ENCODE measurements at places on chromosomes 3 and 15.

DNA sequence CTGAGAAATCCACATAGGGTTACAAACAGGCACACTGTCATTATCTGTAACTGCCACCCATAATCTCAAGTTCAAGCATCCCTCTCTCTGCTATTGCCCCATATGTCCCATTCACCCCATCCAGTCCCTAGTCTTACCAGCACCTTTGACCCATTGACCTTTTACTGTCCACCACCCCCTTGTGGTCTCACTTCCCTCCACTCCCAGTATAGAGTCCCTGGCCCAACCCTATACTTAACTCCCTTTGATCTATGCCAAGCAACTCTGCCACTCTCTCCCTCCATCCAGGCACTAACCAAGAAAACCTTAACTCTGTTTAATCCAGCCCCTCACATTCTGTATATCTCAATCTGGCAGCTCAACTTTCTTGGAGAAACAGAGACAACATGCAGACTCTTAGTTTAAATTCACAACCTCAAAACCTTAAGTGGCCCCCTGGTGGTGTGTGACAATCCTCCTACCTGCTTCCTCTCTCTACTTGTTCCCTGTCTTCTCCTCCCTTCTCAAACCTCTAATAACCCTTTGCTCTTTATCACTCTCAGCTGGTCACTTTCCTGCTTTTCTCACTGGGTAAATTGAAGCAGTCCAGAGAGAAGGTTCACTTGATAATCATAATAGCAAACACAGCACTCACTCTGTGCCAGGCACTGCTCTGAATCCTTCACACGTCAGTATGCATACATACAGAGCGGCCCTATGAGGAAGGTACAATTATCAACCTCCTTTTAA is 162.7 kb downstream of the STT3B start:
- DNase-seq: no peak

DNA sequence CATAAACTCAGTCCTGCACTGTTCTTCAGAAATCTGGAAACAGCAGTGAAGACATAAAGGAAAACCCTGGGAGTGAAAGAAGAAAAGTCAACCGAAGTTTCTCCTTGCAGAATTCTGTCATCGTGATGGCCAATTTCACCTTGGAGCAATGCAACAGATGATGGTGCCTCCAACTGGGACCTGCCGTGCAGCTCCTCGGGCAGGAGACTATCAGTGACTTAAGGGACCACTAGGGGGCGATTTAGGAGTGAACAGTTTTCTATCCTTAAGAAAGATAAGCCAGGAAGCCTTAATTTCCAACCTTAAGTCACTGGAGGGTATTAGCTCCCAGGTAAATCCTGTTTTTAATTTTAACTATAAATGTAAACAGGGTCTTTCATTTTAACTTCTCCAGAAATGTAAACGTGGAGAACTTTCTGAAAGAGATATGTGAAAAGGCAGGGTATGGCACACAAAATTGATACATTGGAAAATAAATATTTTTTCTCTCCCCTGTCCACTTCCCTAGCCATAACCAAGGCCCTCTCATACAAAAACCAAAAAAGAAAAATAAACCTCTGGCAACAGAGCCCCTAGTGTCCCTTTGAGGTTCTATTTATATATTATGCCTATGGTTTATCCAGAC is 116.3 kb downstream of the PDZRN3 start:
- no peak for DNase-seq

DNA sequence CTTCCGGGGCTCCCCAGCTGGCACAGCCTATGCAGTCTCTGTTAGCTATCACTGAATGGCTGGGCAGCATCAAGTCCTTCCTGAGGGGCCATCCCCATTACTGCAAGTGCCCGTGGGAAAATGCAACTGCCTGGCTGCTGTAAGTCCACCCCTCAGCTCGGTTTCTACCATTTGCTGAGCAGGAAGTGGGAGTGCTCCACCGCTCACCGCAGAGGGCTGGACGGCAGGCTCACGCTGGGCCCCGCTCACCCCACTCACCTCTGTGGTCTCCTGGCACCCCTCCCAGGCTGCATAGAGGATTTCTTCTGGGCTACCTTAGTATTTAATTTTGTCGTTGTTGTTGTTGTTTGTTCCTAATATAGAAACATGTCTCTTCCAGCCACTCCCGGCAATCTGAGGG is 270.2 kb downstream of the PLCL2 start:
- DNase-seq: no peak

GRCh38 chr3:132034486-132035464 is at the start of gene CPNE4:
Gene CPNE4 (minus strand): TSS chr3:132035014.
- peak; percentile 2 for DNase-seq

DNA sequence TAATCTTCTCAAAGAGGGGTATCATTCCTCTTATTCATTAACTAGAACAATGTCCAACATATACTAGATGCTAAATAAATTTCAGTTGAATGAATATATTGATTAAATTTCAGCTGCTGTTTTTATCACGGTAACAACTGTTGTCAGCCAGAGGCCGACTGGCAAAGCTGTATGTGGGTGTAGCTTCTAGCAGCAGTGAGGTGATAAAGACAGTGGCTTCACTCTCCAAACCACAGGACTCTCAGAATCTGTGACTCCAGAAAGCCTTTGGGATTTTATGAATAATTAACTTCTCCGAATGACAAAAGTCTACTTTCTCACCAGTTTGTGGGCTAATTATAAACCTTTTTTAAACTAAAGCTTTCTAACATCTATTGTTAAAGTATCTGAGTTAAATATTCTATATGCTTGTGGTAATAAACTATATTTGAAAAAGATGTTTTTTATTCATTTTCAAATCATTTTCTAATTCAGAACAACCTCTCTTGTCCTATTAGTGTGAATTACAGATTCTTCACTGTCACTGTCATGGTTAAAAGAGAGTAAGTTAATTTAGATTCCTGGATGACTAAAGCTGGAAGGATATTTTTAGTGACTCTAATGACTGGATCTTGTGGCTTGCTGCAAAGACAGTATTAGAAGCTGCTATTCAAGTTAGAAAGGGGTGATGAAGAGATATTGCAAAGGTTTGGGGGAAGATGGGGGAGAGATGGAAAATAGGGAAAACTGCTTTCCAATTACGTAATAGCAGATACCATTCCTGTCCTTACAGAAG is 796.4 kb upstream of the ARPP21 start:
- DNase-seq: no peak

DNA sequence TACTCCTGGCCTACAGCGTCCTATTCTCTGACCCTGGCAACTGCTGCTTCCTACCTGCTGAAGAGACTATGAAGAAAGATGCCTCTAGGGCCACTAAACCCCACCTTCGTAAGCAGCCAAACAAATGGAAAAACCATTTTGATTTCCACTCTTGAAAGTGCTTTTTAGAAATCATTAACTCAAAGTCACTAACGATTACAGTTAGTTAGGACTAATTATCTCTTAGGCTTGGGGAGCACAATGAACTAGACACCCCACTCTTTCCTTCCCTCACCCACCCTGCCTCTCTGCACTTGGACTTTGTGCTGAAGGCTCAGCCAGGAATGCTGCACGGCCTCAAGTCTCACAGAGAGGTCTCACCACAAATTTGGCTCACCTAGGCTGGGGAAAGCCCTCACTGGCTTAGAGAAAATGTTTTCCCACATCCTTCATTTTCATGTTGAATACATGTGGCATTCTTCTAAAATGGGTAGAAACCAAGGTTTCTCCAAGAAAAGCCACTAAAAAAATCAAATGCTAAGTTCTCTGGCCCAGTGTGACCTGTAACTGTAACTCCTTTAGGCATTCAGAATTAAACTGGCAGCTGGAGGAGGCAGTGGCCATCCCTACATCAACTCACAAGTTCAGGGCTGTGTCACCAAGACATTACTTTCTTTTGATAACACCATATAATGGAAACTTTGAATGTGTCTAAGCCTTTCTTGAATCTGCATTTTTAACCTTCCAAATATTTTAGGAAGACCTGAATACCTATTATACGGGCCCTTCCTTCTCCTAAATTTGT is 47.1 kb downstream of the NPTN start:
- DNase-seq: no peak

GRCh38 chr3:194095464-194095863 is 40.5 kb upstream of the HES1 start:
- no peak for DNase-seq

DNA sequence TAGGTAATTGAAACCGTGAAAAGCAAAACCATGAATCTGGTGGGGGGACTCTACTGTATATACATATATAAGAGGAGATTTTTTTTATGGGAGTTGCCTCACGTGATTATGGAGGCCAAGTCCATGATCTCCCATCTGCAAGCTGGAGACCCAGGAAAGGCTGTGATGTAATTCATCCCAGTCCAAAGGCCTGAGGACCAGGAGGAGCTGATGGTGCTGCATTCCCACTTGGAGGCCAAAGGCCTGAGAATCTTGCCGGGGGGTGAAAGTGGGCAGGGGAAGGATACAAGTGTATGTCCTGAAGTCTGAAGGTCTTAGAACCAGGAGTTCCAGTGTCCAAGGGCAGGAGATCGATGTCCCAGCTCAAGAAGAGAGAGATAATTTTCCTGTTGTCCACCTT is 37.1 kb upstream of the CEMIP start:
- DNase-seq: no peak

DNA sequence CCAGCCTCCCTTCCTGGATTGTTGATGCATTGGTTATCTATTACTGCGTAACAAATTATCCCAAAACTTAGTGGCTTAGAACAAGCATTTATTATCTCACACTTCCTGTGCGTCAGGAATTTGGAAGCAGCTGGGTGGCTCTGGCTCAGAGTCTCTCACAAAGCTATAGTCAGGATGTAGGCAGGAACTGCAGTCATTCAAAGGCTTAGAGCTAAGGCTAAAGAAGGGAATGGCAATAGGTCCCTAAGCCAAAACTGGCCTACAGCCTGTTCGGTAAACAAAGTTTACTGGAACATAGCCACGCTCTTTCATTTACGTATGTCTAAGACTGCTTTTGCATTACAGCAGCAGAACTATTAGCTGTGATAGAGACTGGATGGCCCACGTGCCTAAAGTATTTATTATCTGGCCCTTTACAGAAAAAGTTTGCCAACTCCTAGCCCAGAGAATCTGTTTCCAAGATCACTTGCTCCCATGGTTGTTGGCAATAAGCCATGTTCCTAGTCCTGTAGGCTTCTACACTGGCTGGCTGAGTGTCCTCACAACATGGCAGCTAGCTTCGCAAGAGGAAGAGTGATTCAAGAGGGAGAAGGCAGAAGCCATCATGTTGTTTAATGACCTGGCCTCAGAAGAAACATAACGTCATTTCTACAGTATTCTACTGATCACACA is 132.4 kb downstream of the SNRK start:
- no peak for DNase-seq

DNA sequence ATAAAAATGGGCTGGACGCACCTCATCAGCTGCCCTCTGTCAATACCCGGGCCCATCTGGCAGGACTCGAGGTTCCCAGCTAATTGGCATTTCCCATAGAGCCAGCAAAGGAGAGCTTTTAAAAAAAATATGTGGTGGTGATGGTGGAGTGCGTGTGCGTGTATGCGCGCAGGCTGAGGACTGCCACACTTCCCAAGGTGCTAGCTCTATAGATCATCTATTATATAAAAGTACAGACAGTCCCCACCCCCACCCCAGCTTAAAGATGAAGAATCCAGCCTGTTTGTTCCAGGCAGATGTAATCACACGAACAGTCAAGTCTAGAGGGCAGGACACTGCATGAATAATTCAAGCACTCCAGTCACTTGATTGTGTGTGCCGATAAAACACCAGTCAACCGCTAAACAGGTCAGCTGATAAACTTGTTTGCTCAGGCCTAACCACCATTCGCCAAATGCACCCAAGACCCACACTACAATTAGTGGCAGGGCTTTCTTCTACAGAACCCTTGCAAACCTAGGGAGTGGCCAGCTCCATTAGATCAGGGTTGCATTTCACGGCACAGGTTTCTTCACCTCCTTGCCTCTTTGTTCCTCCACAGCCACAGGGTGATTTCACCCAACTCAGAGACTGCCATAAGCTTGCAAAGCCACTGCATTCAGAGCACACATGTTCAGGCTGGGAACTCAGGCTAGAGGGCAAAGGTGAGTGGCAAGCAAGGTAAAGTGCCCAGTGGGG is 5.8 kb downstream of the TLE3 start:
- DNase-seq: no peak

- no peak for DNase-seq
These were observed 40.3 kb upstream of the NDUFB4 start for GRCh38 chr3:120555657-120556509.

- no peak for DNase-seq
These were observed 31.0 kb downstream of the CPN2 start for GRCh38 chr3:194320100-194320499.

- no peak for DNase-seq
These were observed 42.0 kb upstream of the CGNL1 start for GRCh38 chr15:57334257-57334656.

DNA sequence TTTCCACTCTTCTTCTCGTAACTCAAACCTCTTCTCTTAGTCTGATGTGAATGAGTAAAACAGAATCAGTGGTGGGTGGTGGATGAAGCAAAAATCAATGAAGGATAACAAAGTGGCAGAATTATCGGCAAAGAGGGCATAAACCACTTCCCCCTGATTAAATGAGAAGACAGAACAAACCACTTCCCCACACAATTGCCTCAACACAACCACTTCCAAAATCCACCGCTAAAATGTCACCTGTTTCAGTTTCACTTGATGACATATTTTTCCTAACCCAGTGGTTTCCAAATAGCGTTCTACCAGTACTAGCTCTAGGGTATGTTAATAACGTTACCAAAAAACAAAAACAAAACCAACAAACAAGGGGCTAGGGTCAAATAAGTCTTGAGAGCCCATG is 478.7 kb upstream of the WNT5A start:
- DNase-seq: no peak

DNA sequence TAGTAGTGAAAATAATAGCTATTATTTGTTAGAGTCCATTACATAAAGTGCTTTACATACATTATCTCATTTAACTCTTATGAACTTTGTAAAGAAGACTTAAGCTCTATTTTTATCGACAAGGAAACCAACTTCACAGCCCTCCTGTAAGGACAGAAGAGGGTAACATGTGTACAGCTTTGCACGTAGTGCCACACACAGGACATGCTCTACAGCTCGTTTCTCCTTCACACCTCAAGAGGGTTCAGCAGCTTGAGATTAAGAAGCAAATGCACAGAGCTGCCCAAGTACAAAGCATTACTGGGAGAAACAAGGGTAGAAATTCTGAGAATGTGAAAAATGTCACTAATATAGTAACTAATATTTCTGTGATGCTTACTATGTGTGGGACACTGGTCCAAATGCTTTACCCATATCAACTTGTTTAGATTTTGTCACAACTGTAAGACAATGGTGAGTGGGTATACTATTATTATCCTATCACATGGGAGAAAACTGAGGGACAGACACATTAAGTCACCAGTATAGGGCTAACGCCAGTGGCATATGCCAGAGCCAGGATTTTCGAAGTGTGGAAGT is 327.8 kb downstream of the CTNNB1 start:
- no peak for DNase-seq

DNA sequence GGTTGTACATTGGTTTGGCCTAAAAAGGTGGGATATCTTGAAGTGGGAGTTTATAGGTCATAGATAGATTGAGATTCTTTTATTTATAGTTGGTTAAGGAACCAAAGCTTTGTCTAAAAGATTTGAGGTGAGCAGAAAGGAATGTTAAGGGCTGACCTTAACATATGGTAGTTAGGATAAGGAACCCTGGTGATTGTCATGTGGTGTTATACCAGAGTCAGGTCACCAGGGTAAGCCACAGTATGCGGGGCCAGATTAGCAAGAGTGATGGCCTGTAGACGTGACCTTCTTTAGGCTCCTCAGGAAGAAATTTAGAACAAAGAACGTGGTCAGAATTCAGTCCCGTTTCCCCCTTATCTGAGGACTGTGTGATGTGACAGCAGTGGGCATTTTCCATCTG is 249.2 kb downstream of the GABRG3 start:
- DNase-seq: no peak

- DNase-seq: no peak
These were observed 66.0 kb upstream of the GCNT3 start for GRCh38 chr15:59545573-59545972.

- no peak for DNase-seq
These were observed 68.0 kb downstream of the LRRK1 start for GRCh38 chr15:100987143-100987542.
